Hematopoietic multipotent progenitor cell treated with erythropoietin and hydrocortisone succinate and interleukin-3 and kit ligand, for 8 days (in vitro differentiated cells): ENCODE measurements at places on chromosomes 5 and 9.

- no peak for DNase-seq
Measured at GRCh38 chr5:124537107-124537506, 209.3 kb downstream of the ZNF608 start.

DNA sequence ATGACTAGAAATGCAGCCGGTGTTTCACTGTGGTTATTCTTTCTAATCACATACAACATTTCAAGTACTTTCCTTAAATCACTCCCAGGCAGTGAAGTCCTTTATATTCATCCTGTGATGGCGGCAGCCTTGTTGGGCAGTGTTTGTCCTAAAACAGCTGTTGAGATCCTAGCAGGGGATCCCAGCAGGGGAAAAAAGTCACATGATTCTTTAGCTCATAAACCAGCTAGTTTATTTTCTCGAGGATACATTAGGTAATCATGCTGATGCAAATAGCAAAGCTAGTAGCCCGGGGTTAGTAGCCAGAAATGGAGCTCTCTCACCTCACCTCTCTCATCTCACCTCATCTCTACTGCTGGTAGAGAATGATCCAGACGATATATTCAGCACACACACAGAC is 70.5 kb downstream of the FOXD1 start:
- no peak for DNase-seq

GRCh38 chr5:109038209-109038840 is 290.6 kb downstream of the FER start:
- no peak for DNase-seq

DNA sequence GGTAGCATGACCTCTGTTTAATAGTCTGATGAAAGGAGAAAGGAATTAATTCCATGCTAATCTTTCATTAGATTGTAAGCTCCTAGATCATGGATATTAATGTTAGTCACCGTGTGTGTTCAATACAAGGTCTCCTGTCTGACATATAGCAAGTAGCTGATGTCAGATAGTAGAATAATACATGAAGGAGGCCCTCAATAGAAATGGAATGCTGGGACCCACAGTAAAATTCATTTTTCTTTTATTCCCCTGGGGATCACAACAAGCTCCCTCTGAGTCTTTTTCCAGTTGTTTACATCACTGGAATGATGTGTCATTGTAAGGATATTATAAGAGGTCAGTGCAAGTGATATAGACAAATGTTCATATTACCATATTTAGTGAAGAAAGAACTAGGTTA is 240.3 kb upstream of the TRPC7 start:
- no peak for DNase-seq

DNA sequence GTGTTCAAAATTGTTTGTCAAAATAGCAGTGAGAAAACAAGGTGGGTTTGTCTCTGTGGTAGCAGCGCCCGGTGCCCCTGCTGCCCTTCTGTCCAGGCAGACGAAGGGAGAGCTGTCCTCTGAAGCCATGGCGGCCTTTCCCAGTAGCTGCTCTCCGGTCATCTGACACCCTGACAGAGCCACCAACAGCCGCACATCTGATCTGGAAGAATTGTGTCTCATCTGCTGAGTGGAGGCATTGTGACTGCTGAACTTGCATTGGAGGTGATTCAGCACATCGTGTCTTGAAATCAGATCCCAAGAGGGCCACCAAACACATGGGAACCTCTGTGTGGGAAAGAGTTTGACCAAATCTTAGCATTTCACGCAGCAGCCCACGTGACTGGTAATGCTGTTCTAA is 337.6 kb upstream of the IRX1 start:
- no peak for DNase-seq

- DNase-seq, result no peak
Measured at GRCh38 chr5:1168796-1169195, 32.6 kb upstream of the SLC6A19 start.

DNA sequence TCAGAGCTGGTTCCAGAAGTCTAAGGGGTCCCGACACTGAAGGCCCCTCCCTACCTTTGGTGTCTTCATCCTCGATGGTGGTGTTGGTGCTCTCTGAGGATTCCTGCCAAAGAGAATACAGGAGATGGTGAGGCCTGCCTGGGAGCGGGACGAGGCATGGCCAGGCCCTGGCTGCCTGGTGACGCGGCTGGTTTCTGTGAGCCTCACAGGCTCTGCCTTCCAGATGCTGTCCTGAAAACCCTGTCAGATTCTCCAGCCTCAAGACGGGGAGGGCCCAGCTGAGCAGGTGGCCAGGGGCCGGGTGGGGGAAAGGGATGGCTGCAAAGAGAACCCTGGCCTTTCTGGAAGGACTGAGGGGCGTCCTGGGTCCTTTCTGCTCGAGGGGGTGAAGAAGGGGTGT is 48.8 kb downstream of the SLC6A7 start:
- no peak for DNase-seq

- DNase-seq, result no peak
Measured at GRCh38 chr5:2992806-2993205, 241.3 kb upstream of the IRX2 start.

DNA sequence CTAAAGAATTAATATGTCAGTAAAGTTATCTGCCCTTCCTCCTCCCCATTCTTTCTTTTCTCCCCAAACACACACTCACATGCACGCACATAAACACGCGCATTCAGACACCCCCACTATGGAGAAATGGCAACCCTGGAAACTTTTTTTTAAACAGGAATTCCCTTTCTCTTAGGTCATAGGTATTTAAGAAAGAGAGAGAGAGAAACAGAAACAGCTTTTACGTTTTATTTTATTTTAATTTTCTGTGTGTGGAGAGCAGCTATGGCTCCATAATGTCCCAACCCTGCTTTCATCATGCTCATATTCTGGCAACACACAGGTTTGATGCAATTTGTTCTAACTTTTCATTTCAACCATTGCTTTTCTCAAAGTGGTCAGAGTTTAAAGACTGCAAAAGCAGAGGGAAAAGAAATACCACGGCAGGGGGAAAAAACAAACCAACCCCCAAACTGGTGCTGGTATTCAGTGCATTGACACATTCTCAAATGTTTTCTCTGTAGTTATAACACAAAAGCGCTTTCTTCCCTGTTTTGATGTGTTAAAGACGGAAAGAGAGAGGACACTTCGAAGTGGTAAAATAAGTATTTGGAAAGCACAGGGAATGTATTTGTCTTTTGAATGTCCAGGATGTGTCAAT is 126.0 kb upstream of the TMEM161B start:
- DNase-seq, result no peak

DNA sequence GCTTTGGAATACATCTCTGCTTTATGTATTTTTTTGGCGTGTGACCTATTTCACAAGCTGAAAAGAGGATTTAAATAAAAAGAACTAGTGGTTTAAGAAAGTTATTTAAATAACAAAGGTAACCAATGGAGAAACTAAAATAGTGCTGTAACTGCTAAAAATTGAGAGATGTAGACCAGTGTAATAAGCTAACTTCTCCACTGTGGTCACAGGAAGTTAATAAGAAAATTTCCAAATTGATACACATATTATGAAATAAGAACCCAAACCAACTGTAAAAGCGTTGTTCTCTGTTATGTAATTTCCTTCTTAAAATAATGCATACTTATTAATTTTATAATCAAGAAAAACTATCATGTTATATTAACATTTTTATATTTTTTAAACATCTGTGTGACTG is 29.1 kb upstream of the ZFAND5 start:
- DNase-seq, result peak; percentile 4

GRCh38 chr5:144390133-144390532 is 219.5 kb downstream of the KCTD16 start:
- no peak for DNase-seq

DNA sequence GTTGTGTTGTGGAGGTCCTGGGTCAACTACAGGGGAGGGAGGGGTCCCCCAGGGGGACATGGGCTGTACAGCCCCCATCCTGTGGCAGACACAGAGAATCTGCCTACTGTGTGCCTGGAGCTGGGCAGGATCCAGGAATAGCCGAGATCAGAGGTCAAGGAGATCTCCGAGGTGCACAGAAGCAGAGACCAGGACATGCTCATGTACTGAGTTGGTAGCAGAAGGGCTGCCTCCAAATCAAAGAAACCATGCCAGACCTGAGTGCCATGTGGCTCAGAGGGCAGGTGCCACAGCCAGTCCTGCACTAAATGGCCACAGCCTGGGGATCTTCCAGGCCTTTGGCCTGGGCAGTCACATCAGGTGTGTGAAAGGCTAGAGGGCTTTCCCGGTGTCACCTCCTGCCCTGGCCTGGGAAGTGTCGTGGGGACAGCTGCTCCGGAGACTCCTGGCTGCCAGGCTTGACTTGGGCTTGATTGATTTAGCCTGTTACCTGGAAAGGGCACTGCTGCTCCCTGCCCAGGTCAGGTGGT is 27.8 kb downstream of the GSN start:
- DNase-seq, result no peak

DNA sequence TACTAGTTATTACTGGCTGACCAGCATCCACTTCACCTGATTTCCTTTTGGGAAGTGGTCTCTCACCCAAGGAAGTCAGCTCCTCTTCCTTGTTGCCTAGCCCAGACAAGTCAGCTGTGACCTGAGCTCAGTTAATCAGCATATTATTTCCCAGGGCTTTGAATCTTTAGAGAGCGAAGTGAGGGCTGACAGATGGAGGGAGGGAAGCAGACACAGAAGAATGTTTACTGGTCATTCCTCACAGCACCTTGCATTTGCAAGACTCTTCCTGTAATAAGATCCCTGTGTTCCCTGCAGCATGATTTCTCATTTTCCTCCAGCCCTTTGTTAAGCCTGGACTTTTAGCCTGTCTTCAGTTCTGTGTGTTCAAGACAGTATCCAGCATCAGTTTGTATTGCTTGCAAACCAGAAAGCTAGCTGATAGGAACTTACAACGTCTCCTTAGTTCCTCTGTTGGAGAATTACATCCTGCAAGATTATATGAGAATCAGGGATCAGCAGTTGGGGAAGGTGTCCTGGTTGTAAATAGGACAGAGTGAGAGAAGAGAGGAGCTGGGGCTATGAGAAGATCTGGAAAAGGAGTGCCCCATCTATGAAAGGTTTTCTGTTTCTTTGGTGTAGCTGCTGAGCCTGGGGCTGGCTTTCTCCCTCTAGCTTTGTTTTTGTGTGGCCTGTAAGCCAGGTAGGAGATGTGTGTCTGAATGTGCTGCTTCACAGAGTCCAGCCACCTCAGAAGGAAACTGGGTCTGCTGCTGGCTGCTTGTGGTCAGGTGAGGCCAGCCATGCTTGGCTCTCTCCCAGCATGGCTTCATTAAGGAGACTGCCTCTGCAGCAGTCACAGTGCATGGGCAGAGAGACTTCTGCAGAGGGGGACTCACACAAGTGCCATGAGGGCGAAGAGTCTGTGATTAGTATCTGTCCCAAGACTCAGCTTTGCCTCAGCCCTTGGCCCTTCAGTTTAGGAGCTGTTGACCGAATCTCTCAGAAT is 50.3 kb downstream of the MAN2A1 start:
- DNase-seq, result no peak

GRCh38 chr5:88085462-88085861 is 183.2 kb downstream of the TMEM161B start:
- no peak for DNase-seq

DNA sequence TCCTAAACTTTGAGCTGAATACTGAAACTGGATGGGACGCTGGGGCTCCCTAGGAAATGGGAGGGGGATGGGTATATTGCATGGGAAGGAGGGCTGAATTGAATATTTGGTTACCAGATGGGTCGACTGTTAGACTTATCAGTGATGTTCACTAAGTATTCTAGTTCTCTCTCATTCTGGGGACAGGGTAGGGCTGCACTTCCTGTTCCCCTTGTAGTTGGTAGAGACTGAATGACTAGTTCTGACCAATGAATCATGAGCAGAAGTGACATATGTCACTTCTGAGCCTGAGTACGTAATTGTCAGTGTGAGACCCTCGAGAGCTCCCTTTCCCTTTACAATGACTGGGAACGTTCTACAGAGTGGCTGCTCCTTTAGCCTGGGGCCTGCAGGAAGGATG is 55.5 kb upstream of the DMRT1 start:
- DNase-seq, result no peak

DNA sequence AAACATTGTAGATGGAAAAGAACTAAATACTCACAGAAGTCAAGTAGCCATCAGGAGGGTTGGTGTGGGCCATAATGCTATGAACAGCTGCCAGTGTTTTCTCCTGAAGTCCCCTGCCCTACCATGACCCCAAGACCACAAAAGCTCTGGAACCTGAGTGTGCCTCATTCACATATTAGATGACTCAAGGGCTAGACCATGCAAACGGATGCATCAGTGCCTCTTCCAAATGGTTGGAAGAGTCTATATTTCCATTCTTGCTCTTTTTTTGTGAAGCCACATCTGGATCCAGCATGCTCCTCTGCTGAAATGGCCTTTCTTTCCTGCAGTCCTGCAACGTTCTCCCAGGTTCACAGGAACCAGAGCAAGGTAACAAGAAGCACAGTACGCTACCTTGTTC is 136.6 kb upstream of the EPB41L4A start:
- DNase-seq, result no peak

DNA sequence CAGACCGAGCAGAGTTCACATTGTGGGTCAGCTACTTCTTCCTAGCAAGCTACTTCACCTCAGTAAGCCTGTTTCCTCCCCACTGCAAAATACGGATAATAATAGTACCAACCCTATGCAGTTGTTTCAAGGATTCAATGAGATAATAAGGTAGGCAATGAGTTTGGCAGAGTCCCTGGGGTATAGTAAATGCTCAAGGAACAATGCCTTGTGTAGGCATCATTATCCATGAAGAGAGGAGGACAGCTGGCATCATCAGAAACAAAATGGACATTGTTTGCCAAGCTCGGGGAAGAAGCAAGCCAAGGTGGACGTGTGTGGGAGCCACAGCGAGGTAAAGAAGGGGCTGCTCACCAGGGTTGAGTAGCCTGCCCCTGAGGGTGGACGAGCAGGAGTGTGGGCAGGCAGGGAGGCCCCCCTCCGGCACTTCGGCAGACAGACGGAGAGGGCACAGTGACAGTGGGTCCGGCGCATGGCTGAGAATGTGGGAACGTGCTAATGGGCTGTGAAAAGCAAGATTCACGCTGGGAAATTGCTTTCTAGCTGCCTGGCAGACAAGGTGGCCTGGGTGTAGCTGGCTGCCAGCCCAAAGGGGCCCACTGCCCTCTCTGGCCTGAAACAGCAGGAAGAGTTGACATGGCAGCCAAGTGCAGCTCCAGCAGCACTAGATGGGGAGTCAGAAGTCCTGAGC is 10.1 kb downstream of the CAMK2A start:
- no peak for DNase-seq

DNA sequence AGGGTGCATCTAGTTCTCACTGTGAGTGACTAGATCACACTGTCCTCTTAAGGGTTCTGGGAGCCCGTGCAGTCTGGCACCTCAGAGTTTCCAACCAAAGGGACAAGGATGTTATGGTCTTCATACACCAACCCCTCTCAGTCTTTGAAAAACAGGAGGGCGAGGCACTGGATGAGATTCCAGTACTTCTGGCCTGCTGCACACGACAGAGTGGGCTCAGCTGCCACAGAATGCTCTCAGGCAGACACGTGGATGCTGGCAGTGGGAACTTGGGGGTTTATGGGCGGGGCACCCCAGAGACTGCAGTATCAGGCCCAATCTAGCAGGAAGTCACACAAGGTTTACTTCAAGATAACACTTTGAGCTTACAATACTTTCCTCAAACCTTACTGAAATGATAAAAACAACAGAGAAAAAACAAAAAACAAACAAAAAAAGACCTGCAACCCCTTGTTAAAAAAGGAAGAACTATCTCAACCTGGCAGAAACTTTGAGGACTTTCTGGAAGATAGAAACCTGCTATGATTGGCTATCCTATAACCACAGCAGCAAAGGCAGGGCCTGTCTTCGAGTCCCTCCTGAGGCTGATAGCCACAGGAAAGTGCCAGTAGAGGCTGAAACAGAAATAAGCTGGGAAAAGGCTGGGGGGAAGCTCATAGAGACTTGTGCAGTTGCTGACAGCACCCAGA is 28.3 kb upstream of the TGFBR1 start:
- peak; percentile 89 for DNase-seq
